NCI-H2081 treated with DMSO at 0.1 percent for 48 hours (cell line): ENCODE measurements at places on chromosomes 2 and 18.

- DNase-seq: no peak
These were observed 50.6 kb downstream of the PXDN start for GRCh38 chr2:1693723-1694122.

DNA sequence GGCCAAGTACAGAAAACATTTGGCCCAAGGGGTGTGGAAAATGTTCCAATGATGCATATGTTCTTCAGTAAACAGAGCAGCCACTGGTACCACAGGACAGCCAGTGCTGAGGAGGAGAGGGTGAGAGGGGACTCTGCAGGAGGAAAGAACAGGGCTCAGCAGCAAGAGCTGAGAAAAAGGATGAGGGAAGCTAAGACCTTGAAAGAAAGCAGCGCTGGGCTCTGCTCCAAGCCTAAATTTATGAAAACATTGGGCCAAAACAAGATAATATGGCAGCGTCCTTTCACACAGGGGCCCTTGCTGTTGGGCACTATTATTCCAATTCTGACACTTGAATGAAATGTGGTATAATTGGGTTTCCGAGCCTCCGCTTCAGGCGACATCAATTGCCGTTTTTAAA is 939.0 kb upstream of the FANCL start:
- DNase-seq: no peak

DNA sequence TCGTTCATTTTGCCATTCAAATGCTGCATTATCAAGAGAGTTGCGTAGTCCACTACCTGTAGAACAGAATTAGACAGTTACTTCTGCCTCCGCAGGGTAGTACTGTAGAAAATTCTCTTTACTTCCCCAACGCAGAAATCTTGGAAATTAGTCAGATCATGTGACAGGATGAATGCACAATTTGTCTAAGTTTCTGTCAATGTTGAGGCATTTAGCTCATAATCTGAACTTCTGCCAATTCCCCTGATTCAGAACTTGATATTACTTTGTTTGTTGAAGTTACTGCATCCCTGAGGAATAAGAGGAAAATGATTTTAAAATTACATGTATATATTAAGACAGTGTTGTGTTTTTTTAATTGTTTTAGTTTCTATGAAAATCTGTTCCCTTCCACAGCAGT is 83.4 kb downstream of the TTC27 start:
- DNase-seq: no peak

DNA sequence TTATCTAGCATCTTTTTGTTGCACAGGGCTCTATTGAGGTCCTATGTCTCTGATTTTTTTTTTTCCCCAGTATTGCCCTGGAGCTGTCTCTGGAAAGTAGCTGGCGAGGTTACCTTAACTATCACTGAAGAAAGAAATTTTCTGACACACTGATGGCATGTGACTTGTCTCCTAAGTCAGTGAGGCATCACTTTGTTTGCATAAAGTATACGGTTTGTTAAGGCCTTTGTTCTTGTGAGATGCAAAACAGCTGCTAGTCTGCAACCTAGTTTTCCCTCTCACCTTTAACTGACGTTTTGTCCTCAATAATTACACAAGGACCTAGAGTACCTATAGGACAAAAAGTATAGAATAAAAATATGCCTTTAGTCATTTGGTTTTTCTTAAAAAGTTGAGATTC is 41.8 kb downstream of the UBXN4 start:
- no peak for DNase-seq

- DNase-seq: no peak
These were observed 1313.7 kb upstream of the NRXN1 start for GRCh38 chr2:52345676-52346075.

DNA sequence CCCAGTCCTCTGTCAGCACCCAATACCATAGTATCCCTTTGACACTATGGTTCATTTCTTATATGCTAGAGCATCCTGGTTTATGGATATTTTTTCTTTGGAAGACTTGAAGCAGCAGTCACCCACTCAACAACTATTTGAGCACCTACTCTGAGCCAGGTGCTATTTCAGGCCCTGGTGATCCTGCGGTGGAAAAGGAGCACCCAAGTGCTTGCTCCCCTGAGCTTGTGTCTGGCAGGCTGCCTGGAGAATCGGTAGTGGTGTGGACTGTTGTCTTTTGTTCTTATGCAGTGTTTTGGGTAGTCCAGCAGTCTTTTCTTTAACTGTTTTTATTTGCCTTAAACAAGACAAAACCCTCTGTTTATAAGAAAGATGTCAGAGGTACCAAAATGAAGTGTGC is 28.9 kb downstream of the NCK2 start:
- no peak for DNase-seq

GRCh38 chr18:11167778-11168177 is 18.4 kb upstream of the PIEZO2 start:
- no peak for DNase-seq

DNA sequence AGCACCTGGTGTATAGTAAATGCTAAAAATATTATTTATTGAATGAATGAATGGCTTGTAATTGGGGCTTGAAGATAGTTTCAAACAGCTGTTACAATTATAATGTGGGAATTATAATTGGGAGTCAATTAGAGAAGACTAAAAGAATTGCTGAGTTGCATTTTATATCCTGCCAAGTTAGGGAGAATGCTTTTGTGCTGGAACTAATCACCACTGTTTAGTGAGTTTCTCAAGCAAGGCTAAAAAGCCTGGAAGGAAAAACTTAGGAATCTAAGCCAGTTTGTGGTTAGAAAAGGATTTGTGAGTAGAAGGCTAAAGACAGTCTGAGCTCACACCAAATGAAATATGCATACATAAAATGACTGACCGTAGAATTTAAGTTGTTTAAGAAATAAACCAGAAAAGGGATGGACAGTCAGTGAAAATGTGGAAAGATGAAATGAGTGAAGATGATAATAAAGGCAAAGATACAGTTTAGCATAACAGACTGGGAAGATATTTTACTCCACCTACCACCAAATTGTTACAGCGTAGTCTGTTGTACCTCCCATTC is 647.7 kb upstream of the FSHR start:
- no peak for DNase-seq

DNA sequence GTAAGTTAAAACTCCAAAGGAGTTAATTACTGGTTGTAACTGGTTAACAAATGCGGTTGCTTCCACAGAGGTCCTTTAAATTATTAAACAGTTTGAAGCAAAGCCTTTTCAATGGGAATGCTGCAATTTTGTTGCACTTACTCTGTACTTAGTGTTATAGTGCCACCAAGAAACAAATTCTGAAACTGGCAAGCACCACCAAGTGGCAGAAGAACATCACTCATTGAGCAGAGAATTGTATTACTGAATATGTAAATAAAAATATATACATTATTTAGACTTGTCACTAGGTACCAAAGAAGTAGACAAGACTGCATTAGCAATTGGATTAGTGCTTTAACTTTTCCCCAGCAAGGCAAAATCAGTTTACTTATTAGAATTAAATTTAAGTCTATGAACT is 2.6 kb upstream of the TMEFF2 start:
- no peak for DNase-seq

GRCh38 chr2:164523009-164523408 is 98.3 kb downstream of the GRB14 start:
- no peak for DNase-seq

DNA sequence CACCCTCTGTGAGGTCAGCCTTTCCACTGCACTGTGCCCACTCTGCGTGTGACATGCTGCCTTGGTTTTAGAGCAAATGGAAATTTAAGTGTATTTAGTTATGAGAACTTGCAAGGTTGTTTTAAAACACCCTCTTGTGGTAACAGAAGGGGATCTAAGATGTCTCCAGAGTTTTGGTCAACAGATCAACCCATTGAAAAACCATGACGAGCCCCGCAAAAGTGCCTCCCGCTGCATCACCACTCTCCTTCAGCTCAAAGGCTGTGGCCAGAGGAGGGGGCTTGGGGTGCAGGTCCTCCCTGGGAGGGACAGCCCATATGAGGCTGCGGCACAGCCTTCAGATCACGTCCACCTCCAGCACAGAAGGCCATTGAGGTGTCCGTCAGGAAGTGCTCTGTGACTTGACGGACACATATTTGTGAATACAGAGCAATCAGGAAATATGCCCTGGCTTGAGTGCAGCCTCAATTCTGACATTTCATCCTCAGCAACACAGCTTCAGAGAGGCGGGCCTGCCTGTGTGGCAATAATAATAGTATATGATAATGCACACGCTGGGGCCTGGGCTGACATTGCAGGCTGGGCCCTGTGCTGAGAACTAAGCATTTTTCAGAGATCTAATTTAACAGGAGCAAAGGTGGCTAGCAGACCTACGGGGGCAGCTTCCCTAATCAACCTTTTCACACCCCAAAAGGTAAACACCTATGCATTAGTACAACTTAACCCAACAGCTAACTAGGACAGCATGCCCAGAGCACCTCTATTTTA is 213.9 kb downstream of the ANAPC1 start:
- DNase-seq: no peak

GRCh38 chr18:57982372-57983021 is 61.5 kb upstream of the NEDD4L start:
- no peak for DNase-seq

DNA sequence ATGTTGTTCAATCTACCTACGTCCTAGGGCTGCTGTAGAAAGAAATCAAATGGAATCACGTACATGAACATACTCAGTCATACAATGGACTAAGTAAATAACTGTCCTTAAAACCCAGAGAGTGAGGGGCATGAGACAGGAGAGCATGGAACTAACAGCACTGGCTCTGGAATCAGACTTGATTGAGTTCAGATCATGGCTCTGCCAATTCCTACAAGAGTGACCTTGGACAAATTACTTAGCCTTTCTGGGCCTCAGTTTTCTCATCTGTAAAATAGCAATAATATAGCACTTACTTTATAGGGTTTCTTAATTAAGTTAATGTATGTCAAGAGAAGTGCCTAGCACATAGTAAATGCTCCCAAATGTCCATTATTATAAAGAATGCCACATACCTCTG is 106.8 kb downstream of the HNRNPLL start:
- no peak for DNase-seq
